ENCODE measurements at places on chromosomes 1 and 21.

GRCh38 chr21:31279986-31280385, 64.1 kb downstream of the TIAM1 start:
- no peak for ATAC-seq

DNA sequence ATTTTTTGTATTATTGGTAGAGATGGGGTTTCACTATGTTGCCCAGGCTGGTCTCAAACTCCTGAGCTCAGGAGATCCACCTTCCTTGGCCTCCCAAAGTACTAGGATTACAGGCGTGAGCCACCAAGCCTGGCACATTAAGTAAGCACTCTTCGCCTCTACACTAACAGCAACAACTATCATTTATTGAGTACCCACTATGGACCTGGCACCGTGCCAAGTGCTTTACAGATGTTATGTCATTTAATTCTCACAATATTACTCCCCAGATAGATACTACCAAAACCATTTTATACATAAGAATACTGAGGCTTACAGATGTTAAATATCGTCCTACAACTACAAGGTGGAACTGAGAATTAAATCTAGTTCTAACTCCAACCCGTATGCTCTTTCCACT, 50.1 kb downstream of the TUT4 start:
- no peak for ATAC-seq

DNA sequence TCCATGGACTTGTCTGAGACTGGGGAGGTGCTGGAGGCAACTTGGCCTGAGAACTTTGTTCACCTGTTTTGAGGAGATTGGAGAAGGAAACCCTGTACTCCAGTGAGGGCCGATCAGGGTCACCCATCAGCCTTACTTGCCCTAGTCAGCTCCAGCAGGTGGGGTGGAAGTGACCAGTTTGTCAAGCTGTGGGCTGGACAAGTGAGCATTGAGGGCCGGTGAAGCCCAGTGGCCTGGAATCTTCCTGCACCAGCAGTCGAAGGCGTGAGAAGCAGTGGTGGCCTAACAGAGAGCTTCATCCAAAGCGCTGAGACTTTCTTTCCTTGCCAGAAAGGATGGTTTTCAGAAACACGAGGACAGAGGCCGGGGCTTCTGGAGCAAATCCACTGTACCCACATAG, 9.6 kb downstream of the SLC37A1 start:
- ATAC-seq: no peak

DNA sequence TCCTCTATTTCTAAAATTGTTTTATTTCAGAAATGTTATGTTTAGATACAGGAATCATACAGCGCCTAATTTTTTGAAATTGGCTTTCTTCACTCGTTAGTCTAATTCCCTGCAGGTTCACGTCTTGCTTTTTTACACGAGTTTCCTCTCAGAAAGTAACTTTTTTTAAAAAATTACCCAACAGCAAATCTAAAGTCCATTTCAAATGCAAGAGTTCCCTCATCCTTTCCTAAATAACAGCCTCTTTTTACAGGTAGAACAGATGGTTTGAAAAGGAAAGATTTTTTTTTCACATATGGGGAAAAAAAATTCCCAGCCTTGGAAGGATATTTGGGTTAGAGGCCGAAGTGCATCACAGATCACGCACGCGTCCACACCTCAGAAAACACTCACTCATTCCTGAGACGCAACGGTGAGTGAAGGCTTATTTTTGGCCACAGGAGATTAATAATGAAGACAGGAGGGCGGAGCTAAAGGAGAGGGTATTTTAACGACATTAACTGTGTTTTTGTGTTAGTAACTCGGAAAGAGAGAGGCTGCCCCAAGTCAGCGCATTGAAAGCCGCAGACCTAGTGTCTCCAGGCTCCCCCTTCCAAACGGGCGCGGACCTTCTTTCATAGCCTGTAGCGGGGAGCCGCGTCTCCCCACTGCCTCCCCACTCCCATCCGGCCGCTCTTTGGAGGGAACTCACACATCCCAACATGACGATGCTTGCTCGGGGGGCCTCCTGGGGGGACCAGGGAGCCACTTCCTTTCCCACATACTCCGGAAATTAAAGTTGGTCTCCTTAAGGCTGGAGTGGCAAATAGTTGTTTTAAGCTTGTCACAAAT, 969 bp upstream of the RIPK4 start:
- peak; percentile 65 for ATAC-seq

DNA sequence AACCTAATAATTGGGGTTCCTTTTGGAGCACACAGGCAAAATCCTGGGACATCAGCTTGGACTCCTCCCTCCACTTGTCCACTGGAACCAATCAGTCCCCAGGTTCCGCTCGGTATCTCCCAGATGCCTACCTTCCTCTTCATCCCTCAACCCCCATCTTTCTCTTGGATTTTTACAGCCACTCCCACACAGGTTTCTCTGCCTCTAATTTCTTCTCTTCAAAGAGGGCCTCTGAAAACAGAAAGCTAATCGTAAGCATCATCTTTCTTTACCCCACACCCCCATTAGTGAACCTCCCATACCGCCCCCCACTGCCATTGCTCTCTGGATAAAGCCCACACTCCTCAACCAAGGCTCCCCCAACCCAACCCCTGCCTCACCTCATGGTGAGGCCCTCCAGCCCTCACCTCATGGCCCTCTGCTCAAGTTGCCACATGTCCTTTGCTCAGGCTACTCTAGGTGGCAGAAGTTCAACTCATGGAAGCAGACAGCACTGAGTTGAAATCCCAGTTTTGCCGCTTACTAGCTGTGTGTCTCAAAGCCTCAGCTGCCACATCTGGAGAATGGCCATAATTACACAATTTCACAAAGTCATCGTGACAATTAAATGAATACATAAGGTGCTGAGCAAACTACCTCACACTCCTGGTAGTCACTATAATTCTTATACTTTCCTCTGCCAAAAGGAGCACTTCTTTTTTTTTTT, 18.1 kb upstream of the WASF2 start:
- ATAC-seq: peak; percentile 31

- peak; percentile 77 for ATAC-seq
Measured at GRCh38 chr1:193211539-193211938, 25.1 kb upstream of the B3GALT2 start.

DNA sequence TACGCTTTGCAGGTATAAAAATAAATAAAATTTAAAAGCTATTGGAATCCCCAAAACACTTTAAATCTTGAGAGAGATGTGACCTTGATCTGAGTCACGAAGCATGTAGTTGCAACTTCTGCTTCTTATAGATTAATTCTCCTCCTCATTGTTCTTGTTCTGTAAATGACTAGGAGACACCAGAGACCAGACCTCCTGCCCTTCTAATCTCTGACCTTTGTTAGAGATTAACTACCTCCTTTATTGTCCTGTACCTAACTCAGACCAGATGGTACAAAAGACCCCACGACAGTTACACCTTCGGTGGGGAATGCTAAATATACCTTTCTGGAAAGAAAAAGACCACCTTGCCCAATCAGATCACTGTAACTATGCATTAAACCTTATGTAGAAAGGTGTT, 76.9 kb upstream of the NEK2 start:
- no peak for ATAC-seq

DNA sequence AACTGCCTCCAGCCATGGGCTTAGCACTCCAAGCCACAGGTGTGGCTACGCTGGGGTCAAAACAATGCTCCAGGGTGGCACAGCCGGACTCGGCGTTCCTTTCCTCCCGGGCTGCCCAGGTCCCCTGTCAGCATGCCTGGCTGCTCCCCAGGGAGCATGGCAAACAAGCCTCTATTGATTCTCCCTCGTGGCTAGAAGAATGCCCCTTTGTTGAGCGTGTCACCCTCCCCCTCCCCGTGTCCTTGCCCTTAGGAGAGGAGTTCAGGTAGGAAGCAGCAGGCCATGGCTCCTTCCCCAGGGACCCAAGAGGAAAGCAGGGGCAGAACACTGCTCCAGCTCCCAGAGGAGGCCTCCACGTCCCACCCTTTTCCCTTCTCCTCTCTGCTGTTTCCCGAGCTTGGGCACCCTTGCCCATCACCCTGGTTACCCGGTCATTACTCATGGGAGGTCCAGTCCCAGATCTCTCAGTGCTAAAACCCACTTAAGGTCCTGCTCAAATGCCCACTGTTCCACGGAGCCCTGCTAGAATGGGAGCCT, 57.4 kb upstream of the CITED4 start:
- ATAC-seq: no peak

DNA sequence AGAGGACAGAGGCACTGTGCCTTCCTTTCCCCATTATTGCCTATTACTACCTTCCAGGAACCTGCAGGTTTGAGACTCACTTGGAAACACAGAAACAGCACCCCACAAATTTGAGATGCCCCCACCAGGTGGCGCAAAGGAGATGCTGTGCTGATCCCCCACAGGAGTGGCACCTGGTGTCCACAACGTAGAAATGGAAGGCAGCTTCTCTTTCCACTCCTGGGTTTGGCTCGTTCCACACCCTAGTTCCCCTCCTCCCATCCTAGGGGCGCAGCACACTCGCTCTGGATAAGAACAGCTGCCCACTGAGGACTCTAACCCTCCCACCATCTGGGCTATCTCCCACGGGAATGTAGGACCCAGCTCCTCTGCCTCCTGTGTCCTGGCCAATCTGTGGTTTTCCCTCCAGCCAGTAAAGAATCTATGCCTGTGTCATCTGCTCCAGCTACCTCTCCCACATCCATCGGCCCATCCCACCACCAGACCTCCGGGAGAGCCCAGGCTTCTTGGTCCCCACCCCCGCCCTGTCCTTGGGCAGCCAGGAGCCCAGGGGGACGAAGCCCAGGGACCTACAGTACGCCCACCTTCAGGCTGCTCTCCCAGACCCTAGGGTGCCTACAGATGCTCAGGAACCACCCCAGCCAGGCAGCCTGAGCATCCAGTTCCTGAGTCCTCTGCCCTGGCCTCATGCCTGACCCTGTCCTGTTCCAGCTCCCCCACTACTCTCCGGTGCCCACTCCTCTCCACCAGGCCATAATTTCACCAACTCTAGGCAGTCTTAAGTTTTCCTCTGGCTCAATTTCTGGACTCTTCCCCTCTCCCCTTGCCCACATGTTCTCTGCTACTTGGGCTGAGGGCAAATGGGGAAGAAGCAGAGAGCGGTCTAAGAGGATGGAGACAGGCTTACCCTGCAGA, 549 bp downstream of the THBS3 start:
- ATAC-seq: peak; percentile 63

DNA sequence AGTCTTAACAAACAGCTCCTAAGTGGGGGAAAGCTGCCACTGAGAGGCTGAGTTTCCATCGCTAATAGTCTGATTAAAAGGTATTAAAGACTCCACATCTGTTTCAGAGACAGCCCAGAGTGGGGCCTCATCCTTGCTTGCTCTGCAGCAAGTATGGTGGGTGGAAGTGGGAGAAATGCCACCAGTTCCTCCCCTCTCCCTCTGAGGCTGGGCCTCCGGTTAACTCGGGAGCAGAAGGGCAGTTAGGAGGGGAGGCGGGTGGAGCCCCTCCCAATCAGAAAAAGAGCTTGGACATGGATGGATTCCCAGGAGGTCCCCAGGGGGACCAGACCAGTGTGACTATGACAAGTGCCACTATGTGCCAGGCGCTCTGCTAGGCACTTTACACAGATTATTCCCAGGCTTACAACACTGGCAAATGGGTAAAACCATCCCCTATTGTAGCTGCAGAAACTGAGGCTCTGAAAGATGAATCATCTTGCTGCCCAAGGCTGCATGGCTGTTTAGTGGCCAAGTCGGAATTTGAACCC, 11.4 kb upstream of the ASCL5 start:
- ATAC-seq: peak; percentile 2

DNA sequence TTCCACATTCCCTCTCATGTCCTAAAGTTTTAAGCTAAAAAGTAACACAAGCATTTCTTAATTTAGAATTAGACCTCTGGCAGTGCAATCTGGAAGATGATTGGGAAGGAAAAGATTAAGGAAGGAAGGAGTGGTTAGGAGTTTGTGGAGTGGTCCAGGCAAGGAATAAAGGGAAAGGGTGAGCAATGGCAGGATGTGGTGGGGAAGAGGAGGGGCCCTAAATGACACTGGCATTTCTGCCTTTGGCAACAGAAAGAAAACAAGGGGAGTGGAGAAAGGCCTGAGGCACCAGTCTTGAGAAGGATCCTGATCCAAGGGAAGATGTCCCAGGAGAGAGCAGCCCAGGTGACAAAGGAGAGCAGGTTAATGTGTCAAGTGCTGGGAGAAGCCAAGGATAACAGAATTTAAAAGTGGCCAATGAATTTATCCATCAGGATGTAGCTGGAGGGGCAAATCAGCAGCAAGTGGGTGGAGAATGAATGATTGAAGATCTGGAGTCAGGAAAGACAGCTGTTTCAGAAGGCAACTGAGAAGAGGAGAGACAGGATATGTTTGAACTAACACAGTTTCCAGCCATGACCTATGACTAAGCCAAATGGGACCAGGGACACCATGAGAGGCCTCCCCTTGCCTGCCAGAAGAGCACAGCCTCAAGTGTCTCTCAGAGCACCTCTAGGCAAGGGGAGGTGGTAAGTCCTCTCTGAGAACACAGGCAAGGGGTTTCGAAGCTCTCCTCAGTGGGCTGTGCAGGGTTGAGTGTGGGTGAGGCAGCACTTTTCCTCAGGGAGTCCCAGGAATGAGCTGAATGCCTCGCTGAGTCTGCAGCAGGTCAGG, 20.9 kb upstream of the LY9 start:
- ATAC-seq: no peak

GRCh38 chr1:2977886-2978611, 43.2 kb upstream of the ACTRT2 start:
- ATAC-seq: no peak

- ATAC-seq: no peak
Measured at GRCh38 chr1:34303218-34303617, 126.5 kb downstream of the C1orf94 start.

DNA sequence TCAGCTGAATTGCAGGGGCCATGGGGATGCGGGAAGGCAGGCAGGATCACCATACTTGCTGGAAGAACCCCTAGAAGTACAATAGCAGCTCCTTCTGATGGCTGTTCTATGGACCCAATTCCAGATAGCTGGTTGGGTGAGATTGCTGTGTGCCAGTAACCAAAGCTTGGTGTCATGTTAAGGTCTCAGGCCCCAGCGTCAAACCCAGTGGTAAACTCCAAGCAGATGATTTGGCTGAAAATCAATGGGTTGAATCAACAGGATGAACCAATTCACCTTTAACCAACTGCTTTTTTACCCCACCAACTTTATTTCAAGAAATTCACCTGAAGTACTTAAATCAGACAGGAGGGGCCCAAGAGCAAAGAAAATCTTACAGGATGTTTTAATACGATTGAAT, 37.8 kb downstream of the C8B start:
- ATAC-seq: no peak

GRCh38 chr21:38850277-38850951, 44.7 kb downstream of the ETS2 start:
- no peak for ATAC-seq

DNA sequence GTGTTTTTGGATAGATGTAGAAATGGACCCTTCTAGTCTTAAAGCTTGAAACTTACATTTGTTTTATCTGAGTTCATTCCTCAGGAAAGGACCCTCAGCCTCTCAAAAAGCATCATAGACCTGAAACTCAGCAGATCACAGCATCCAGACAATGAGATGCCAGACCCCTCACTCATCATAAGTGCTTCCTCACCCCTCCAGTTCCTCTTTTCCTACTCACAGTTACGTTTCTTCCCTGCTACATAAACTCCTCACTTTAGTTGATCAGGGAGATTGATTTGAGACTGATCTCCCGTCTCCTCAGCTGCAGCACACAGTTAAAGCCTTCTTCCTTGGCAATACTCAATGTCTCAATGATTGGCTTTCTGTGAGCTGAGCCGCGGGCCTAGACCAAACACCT, 282.0 kb downstream of the FAM72C start:
- ATAC-seq: no peak
